ENCODE measurements at places on chromosomes 5 and 9. TPM values are rescaled to one million over a fixed set of nuclear protein-coding genes. Genes with fewer than 3 reads are reported as not detected.

CHSY3 gene
- 4.0 TPM for total RNA-seq

STING1 gene
- total RNA-seq: 94.5 TPM

PRLR gene
- total RNA-seq: 1.9 TPM

HOMER1 gene
- total RNA-seq: 8.7 TPM

TAF11L13 gene
- total RNA-seq: not detected

MYMK gene
- total RNA-seq: not detected

CATSPER3 gene
- 0.80 TPM for total RNA-seq

PCDHGA8 gene
- total RNA-seq: 5.3 TPM

ERP44 gene
- 15.9 TPM for total RNA-seq

SLC28A3 gene
- 0.27 TPM for total RNA-seq

MSX2 gene
- total RNA-seq: 0.49 TPM

OTP gene
- not detected for total RNA-seq

PKN3 gene
- total RNA-seq: 9.9 TPM

CCNJL gene
- total RNA-seq: 3.3 TPM

JAKMIP2 gene
- 14.6 TPM for total RNA-seq

ANKRD33B gene
- 22.6 TPM for total RNA-seq

RMRP gene
- total RNA-seq: 12,220 TPM

PCDHGA10 gene
- 8.9 TPM for total RNA-seq

SNCAIP gene
- 8.1 TPM for total RNA-seq

PAEP gene
- not detected for total RNA-seq

PCDHA1 gene
- not detected for total RNA-seq

All from sciatic nerve (tissue), 2 donors.